ENCODE measurements at places on chromosomes 1 and 21. TPM values are rescaled to one million over a fixed set of nuclear protein-coding genes. Genes with fewer than 3 reads are reported as not detected.

LY9 gene
- total RNA-seq, result not detected

SAMSN1 gene
- not detected for total RNA-seq

CA14 gene
- not detected for total RNA-seq

CFHR3 gene
- not detected for total RNA-seq

UBXN10 gene
- total RNA-seq, result 0.07 TPM

C2CD4D gene
- total RNA-seq, result 0.23 TPM

KIF21B gene
- 2.6 TPM for total RNA-seq

CNTN2 gene
- total RNA-seq, result not detected

PTGER3 gene
- total RNA-seq, result not detected

VWA5B1 gene
- total RNA-seq, result not detected

LENEP gene
- 0.50 TPM for total RNA-seq

PRPF38A gene
- total RNA-seq, result 40.4 TPM

AADACL4 gene
- not detected for total RNA-seq

RIPK4 gene
- 25.4 TPM for total RNA-seq

CADM3 gene
- total RNA-seq, result not detected

MYBPH gene
- 25.9 TPM for total RNA-seq

S100A7 gene
- not detected for total RNA-seq

TINAGL1 gene
- 101 TPM for total RNA-seq

FTCD gene
- total RNA-seq, result 4.5 TPM

TEDDM1 gene
- not detected for total RNA-seq

SFN gene
- total RNA-seq, result 22.1 TPM

LCE2A gene
- not detected for total RNA-seq

TFF2 gene
- total RNA-seq, result 1.2 TPM
